ENCODE measurements at places on chromosomes 2 and 18.

DNA sequence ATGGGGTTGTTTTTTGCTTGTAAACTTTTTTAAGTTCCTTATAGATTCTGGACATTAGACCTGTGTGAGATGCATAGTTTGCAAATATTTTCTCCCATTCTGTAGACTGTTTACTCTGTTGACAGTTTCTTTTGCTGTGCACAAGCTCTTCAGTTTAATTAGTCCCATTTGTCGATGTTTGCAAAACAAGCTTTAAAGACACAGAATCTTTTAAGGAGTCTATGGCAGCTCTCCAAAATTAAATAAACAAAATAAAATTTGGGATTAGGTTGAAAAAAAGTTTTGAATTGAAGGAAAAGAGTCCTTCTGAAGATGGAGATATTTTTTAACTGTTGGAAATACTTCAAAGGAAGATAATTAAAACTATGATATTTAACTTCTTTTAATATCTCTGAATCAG is 88.8 kb downstream of the MAP3K20 start:
- DNase-seq: no peak

DNA sequence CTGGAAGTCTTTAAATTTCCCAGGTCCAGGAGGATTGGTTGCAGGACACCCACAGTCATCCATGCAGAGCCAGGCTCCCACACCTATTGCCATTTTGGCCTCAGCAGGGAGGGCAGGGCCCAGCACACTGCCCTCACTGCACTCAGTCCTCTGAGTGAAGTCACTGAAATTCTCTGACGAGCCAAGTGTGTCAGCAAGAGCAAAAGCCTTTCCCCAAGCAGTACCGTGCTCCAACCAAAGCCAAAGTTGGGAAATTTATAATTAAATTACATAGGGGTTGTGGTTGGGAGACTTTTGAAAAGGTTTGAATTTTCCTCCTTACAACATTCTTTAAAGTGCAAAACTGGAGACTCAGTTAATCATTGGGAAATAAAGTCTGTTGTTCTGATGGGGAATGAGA is 98.5 kb upstream of the CD226 start:
- DNase-seq: no peak

DNA sequence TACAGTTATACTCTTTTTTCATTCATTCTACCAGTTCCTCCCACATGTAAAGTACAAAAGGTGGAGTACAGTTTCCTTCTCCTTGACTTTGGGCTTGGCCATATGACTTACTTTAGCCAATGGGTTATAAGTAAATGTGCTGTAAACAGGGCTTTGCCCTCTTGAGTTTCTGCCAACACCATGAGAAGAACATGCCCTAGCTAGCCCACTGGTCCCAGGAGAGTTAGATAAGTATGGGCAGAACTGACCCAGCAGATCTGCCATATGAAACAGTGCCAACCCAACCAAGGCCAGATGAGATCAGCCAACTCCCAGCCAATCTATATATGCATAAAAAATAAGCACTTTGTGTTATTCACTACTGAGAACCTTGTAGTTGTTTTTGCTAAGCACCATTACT is 25.5 kb downstream of the ZC3H8 start:
- peak; percentile 22 for DNase-seq

DNA sequence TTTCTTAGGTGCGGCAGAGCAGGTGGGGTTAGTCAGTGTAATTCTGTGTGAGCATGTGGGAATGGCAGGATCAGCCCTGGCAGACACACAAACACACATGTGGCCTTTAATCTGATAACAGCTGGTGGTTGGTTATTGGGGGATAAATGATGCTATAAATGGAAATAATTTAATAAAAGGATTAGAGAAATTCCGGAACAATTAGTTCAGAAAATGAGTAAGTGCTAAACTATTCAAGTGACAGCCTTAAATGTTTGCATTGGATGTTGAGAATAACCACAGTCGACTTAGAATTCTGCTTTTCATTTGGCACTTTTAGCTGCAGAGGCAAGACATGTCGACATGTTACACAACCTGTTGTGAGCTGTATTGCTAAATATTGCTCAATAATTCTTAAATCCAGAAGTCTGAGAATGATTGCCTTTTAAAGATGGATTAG is 7.2 kb downstream of the SMYD1 start:
- DNase-seq: peak; percentile 61

DNA sequence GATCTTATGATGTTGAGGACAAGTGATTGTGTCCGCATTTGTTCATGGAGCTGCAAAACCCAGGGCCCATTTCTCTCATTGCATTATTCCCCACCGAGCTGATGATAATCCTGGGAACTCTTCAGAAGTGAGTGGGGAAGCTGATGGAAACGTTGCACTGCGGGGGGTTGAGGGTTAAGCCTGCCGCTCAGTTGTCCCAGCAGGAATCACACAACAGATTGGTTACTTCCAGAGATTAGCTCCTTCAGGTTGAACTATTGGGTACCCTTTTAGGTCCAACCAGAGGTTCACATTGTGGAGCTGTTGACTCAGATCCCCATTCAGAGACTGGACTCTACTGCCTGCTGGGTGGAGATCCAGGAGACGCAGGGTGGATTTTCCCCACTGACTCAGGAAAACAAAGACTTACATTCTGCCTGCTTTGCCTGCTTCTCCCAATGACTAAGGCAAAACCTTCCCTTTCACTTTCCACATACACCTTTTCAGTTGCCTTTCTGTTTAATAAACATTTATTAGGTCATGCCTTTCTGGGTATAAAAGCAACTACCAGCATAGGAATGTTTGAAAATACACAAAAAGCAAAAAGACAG is 286.4 kb downstream of the TXNL1 start:
- no peak for DNase-seq

GRCh38 chr2:189213250-189213649 is 33.7 kb upstream of the COL5A2 start:
- no peak for DNase-seq

DNA sequence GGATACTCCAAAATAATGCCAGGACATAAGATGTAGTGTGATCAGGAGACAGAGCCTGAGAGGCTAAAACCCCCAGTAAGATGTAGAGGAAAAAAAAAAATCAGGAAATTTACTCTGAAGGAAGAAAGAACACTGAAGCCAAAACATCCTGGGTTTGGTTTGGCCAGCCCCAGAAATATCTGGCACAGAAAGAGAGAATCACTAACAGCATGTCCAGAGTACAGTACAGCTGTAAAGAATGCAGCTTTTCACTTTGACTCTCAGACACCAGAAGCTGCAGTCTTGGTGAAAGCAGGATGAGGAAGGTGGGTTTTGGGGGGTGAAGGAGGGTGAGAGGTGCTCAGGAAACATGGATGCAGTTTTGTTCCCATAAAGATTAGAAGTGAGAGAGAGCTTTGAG is 1577.7 kb upstream of the ACVR2A start:
- no peak for DNase-seq

DNA sequence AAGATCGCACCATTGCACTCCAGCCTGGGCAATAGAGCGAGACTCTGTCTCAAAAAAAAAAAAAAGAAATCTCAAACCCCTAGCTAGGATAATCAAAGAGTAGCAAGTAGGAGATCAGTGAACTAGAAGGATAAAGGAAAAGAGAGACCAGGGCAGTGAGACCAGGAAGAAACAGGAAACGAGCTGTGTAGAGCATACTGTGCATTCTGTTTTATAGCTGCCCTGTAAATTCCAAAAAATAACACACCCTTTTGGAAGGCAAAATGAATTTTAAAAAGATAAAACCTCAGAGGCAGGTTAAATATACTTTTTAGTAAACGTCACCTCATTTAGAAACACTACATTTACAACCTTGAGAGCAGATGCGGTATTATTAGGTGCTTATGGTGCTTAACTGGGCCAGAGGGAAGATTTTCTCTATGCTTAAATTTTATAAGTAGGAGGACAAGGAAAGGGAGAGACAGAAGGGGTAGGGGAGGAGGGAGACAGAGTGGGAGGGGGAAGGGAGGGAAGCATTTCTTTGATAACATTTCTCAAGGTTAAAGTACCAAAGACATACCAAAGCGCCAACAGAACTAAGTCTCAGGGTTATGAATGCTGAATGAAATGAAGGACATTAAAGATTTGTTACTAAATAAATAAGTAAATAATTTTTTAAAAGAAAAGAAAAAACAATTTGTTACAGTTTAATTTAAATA is 30.1 kb downstream of the FEZ2 start:
- no peak for DNase-seq

DNA sequence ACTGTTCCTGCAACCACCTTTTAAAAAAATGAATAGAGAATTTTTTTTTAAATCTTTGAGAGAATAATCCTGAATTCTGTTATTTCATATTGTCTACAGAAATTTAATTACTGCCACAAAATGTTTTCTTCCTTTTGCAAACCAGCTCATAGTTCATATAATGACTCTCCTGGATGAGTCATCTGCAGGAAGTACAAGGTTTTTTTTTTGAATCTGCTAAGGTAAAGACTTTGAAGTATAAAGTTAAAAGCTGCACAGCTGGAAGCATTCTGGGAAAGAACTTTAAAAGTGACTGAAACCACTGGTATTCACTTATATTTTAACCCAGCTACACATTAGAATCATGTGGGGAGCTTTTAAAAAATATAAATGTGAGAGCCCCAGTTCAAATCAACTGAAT is 25.4 kb downstream of the SESTD1 start:
- DNase-seq: peak; percentile 18

DNA sequence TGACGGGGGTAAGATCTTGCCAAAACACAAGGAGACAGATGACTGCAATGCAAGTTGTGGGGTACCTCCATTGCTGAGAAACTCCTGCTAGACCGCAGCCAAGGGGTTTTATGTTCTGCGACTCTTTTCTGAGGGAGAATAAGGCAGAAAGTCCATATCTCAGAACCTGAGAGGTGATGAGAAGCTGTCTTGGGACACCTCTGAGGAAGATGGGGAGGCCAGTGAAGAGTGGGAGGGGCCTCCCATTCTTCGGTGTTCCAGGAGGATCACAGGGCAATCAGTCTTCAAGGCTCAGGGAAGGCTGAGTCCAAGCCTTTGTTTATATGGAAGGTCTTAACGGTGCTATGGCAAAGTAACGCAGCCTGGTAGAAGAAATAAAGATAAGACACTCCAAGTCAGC is 18.0 kb downstream of the CYP27A1 start:
- no peak for DNase-seq

- no peak for DNase-seq
Observed at GRCh38 chr18:70371908-70372307, 83.1 kb downstream of the SOCS6 start.

DNA sequence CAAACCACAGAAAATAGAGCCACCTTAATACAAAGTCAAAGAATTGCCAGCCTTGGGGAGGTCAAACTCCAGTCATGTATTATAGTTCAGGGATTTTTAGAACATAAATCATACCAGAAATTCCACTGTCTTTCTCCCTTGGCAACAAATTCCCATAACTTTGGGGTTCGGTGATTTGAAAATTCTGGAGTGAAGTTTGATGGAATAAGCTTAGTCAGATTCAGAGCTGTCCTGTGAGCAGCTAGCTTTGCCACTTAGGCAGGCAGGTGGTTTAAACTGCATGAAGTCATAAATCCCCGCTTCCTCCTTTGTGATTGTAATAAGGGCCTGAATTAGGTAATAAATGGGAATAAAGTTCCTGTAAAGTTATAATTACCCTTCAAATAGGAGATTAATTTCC is 457.0 kb upstream of the HNMT start:
- no peak for DNase-seq

DNA sequence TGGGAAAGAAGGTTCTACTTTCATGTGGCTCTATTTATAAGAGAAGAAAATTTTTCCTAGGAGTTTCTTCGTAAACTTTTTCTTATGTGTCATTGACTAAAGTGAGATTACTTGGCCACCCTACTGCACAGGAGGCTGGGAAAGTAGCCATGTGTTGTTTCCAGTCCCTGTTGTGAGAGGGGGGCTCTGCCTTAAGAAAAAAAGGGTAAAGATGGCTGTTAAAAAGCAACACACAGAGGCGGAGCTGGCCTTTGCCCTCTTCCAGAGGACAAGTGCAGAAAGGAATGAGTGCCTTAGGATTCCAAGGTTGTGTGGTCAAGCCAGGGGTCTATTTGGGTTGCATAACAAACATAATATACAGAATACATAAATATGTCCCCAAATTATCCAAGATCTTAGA is 230.0 kb upstream of the CXCR4 start:
- no peak for DNase-seq

- DNase-seq: no peak
Observed at GRCh38 chr2:217919204-217919603, 83.6 kb downstream of the TNS1 start.

- no peak for DNase-seq
Observed at GRCh38 chr2:157593411-157593810, 35.3 kb downstream of the ACVR1C start.

GRCh38 chr2:110772383-110772755 is 40.0 kb downstream of the ACOXL start:
- no peak for DNase-seq

- DNase-seq: no peak
Observed at GRCh38 chr2:10891390-10891789, 20.3 kb upstream of the KCNF1 start.

DNA sequence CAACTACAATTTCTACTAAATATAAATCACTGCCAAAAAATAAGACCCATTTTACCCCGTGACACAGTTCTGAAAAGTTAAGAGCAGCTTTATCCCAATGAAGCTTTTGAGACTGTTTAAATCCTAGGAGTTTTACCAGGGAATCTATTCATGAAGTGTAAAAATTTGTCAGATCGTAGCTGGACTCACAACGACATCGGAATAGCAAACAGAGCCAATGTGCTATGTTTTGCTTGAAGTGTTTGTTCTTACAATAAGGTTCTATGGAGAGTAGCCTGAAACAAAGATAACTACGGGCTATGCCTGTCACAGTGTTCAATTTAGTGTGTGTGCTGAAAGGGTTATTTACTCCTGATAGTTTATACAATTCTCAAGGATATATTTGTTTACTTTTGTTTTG is 78.5 kb upstream of the L3MBTL4 start:
- DNase-seq: no peak

GRCh38 chr2:190748966-190749365 is 100.1 kb downstream of the NAB1 start:
- no peak for DNase-seq

DNA sequence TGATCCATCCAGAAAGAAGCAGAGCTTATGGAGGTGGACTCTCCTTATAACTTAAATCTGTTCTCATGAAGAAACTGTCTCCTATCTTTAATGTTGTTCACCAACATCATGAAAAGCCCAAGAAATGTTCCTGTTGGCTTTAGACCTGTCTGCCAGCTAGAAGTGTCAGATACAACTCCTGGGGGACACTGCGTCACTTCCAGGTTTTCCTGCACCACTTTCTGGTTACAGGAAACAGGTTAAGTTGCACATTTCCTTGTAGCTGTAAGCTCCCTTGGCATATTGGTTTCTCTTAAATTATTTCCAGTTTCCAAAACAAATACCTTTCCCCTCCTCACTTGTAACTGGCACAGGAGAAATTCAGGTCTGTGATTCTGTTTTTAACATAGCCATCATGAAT is 2.9 kb downstream of the CEP68 start:
- DNase-seq: no peak

GRCh38 chr2:157871415-157871814 is 4.7 kb downstream of the ACVR1 start:
- DNase-seq: no peak

DNA sequence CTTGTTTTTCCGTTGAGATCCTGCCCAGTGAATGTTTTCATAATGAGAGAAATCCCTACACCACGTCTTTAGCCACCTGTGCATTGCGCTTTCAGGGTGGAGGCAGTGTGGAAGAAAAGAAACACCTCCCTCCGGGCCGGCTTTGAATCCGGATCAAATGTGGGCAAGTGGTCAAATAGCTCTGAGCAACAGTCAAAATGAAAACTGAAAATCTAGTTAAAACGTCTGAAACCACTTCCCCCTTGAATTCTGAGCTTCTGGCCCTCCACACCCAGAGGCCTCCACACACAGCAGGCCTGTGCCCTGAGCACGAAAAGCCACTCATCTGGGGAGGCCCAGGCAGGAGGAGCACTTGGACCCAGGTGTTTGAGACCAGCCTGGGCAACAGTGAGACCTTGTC is 263.6 kb upstream of the SALL3 start:
- DNase-seq: no peak

- peak; percentile 52 for DNase-seq
Observed at GRCh38 chr18:31206787-31207381, 44.2 kb upstream of the DSC1 start.
